ENCODE measurements at places on chromosomes 2 and 18. TPM values are rescaled to one million over a fixed set of nuclear protein-coding genes. Genes with fewer than 3 reads are reported as not detected.

Gene MGAT5
- total RNA-seq = 54.3 TPM

Gene IL1RL2
- not detected for total RNA-seq

Gene ALK
- total RNA-seq = not detected

Gene IRS1
- 9.6 TPM for total RNA-seq
